ENCODE measurements at places on chromosomes 3 and 15. TPM values are rescaled to one million over a fixed set of nuclear protein-coding genes. Genes with fewer than 3 reads are reported as not detected.

DNA sequence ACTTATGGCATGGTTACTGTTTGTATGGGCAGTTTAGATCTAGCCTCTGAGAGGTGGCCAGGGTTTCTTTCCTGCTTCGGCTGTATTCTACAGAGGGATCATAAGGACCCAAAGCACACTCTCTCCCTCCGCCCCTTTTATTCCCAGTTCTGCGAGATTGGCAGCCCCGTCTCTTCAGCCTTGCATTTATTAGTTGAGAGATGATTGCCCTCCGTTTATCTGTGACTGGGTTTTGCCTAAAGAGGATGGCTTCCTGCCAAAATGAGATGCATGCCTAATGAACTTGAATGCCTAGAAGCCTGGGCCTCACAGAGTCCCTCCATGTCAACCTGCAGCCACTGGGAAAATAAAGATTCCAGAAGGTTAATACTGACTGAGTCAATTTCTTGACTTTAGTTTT is 97.1 kb upstream of the CHL1 start:
- DNase-seq, result no peak
- no peak overlapping the region for H3K4me3 ChIP-seq
- no peaks in the 10 kb centered on the region for H3K4me1 ChIP-seq
- H3K27ac ChIP-seq, result no peak overlapping the region

DNA sequence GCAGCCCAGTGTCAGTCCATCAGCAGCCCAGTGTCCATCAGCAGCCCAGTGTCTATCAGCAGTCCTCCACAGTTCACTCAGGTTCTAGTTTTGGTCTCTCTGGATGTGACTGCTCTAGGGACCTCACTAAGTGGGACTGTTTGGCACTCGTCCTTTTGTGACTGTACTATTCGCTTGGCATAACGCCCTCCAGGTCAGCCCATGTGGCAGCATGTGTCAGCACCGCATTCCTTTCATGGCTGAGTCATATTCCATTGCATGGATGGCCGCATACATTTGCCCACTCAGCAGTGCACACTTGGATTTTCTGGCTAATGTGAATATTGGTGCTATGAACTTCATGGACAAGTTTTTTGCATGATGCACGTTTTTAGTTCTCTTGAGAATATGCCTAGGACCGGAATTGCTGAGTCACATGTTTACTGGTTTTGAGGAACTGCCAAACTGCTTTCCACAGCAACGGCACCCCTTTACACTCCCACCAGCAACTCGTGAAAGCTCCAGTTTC is 16.4 kb downstream of the CHST13 start:
- peak; percentile 72 for DNase-seq
- H3K36me3 ChIP-seq, result no peaks in the 10 kb centered on the region
- H3K4me1 ChIP-seq, result peaks cover 9% of the 10 kb centered on the region
- no peak overlapping the region for H3K27ac ChIP-seq

DNA sequence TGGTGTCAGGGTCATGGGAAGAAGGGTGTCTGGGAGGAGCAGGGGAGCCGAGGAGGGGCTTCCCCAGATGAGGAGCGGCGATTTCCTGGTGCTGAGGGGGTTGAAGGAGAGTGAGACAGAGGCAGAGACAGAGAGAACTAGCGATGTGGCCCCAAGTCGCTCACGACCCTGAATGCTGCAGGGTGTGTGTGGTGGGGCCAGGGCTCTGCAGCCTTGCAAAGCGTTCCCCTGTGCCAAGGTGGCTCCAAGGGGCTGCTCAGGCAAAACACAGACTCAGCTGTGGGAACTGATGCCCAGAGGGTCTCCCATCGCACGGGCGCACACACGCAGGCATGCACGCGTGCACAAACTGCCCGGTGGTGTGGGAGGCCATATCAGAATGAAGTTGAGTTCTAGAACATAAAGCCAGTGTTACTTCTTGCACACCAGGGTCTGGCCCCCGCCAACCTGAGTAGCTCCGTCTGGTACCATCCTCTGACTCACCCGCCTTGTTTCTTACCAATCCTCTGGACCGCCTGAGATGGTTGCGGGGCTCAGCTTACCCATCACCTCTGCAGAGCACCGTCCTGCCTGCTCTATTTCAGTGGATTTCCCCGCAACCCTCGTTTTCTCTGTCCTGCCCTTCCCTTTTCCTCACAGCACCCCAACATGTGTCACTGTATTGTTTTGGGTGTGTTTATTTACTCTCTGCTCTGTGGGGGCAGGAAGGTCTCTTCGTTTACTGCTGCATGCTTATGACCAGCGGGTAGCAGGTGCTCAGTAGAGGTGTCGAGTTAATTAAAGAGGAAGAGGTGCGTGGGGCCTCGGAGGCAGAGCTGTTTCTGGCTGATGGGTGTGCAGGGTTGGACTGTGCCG is 4.5 kb downstream of the MELTF start:
- no peak for DNase-seq
- no peak overlapping the region for H3K4me3 ChIP-seq
- no peaks in the 10 kb centered on the region for H3K36me3 ChIP-seq
- no peaks in the 10 kb centered on the region for H3K27me3 ChIP-seq
- no peaks in the 10 kb centered on the region for H3K4me1 ChIP-seq

DNA sequence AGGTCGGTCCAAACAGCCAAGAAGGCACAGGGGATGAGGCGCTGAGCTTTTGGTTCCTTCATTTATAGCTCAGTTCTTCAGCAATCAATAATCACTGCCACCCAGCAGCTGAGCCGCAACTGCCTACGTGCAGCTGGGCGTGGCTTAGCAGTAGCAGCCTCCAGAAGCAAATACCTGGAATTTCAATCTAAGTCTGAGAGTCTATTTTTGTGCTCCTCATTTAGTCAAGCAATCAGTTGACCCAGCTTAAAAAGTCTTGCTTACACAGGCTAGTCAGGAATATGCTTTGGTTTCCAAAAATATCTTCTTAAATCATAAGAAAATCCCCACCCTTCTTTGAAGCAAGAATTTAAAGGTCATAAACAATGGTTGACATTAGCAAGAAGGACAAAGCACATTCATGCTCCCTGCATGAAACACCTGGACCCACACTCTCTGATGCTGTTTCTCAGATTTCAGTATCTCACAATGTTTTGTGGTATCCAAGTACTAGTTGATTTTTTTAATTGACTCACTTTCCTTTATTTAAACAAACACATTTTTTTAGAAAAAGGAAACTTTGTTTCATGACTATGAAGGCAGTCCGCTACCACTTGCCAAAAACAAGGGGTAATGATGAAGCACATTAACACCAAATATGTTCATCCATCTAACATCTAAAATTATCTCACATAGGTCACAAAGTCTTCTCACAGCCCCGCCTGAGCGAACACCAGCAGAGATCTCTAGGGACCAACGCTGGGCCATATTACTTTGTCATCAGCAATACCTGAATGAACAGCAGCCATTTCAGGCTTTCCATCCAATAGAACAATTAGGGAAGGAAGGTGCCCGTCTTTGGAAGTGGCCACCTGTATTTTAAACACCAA is 106.1 kb downstream of the OXNAD1 start:
- no peak overlapping the region for H3K4me3 ChIP-seq
- no peaks in the 10 kb centered on the region for H3K36me3 ChIP-seq
- no peak overlapping the region for H3K27ac ChIP-seq

DNA sequence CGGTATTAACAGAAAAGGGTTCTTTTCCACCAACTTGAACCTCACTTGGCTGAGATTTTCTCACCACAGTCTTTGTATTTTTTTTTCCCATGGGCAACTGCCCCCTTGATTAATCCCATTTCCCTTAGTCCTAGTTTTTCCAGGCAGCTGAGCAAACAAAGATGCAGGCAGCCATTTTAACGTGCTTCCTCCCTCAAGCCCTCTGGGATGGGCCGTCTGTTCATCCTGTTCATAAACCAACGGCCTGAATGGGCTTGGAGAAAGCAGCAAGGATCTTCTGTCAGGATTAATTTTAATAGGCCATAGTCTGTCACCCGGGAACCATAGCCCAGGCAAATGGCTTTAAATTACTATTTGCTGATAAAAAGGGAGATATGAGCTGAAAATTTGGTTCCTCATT is 10.4 kb upstream of the POLR2M start:
- no peak overlapping the region for H3K4me3 ChIP-seq
- no peaks in the 10 kb centered on the region for H3K27me3 ChIP-seq
- H3K36me3 ChIP-seq, result no peaks in the 10 kb centered on the region
- H3K4me1 ChIP-seq, result no peaks in the 10 kb centered on the region

GRCh38 chr3:143221446-143221845 is 101.9 kb downstream of the CHST2 start:
- H3K4me3 ChIP-seq, result no peak overlapping the region
- no peaks in the 10 kb centered on the region for H3K27me3 ChIP-seq
- no peak overlapping the region for H3K27ac ChIP-seq
- no peak for DNase-seq
- no peaks in the 10 kb centered on the region for H3K4me1 ChIP-seq

GRCh38 chr3:120477781-120478180 is 27.0 kb upstream of the FSTL1 start:
- H3K27me3 ChIP-seq, result no peaks in the 10 kb centered on the region
- no peak for DNase-seq
- no peaks in the 10 kb centered on the region for H3K36me3 ChIP-seq
- H3K4me3 ChIP-seq, result no peak overlapping the region

- H3K27ac ChIP-seq, result peak overlapping the region; percentile 94
- 0 out of 2 replicates have a peak, but pooled peaks cover 12% of the 10 kb centered on the region for H3K36me3 ChIP-seq
- peaks cover 42% of the 10 kb centered on the region for H3K4me1 ChIP-seq
- H3K27me3 ChIP-seq, result no peaks in the 10 kb centered on the region
- peak; percentile 95 for DNase-seq
- peak overlapping the region; percentile 23 for H3K4me3 ChIP-seq
These were observed 21.6 kb upstream of the SLC6A20 start for GRCh38 chr3:45817831-45818522.

Gene C3orf20
- not detected for total RNA-seq

Gene IL16
- 0.65 TPM for total RNA-seq

Gene RAD51
- 22.5 TPM for total RNA-seq

All from PC-9 (cell line).